ENCODE measurements at places on chromosomes 11 and 22.

DNA sequence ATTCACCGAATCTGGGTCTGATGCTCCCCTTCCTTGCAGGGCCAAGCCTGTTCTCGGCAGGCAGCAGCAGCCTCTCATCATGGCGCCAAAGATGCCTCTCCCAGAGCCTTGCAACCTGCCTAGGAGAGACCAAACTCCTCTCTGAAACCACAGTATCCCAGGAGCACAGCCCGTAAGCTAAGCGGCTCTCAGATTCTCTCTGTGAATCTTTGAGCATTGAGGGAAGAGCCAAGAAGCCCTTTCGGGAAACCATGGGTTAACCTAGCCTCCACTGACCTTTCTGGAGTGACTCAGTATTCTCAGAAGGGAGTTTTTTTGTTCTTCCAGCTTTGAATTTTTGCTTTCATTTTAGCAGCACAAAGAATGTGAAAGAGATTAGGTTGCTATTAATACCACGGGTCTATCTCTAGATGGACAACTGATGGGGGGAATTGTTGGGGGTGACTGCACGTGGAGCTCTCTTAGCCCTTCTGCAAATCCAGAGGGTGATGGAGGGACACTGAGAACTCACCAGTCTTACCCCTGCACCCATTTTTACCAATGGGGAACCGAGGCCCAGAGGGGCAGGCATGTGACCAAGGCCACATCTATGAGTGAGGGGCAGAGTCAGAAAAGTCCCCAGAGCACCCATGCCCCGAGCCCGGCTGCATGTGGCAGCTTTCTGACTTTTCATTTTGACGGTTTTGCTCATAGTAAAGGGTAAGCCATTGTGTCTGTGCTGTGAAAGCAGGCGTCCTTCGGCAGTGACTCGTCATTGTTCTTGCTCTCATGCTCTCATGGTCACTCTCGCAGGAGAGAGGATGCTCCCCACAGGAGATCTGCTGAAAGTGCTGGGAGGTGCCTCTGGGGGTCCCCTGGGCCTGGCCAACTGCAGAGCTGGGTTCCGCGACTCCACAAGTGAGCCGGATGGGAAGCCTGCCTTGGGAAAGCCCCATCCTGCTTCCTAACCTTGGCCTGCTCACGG is 36.0 kb downstream of the IRAG1 start:
- DNase-seq = no peak

DNA sequence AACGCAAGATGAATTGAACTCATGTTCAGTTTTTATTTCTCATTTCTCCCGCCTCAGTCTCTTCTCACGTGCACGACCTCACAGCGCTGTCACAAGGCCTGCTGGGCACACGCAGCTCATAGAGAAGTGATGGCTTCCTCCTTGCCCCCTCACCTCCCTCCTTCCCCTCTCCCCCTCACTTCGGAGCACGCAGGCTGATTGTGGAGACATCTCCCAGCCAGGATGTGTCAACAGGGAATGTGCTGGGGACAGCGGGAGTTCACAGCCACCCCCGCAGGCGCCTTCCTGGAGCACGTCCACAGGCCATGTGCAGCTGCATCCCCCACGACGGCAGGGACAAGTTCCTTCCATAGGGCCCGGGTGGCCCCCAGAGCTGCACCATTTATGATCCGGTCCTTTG is 29.1 kb upstream of the KRTAP5-6 start:
- no peak for DNase-seq

DNA sequence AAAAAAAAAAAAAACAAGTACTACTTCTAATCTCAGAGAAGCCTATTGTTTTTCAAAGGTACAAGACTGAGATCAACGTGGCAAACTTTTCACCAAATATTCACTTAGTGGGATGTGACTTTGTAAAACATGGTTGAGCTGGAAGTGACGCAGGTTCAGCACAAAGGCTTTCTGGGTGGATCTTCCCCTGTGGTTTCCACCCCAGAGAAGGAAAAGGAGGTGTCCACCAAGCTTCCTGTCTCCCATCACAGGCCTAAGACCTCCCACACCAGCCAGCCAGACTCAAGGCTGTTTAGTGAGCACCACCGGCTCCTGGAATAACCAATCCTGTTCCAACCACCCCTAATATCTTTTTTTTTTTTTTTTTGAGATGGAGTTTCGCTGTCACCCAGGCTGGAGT is 5.7 kb downstream of the TMEM184B start:
- DNase-seq = no peak

GRCh38 chr22:23072077-23072910 is 2.0 kb downstream of the GNAZ start:
- no peak for DNase-seq
